ENCODE measurements at places on chromosomes 2 and 18.

GRCh38 chr2:188328419-188328818, 36.7 kb downstream of the GULP1 start:
- no peak for DNase-seq

- DNase-seq: no peak
These were observed 20.9 kb upstream of the SMAD4 start for GRCh38 chr18:51009072-51009471.

DNA sequence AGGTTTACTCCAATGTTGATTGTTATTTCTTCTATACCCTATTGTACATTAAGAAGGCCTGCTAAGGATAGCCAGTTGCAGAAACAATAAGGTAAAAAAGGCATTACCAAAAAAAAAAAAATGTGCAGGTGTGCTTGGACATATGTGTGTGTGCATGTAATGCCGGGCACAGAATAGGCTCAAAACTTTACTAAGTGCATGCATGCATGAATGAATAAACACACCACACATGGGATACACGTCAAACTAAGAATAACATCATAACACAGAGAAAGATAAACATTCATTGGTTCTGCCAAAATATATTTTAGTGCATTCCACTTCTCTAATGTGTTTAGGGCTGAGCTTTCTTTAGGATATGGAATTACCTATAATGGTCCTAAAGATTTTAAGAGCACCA, 298.2 kb downstream of the TCF4 start:
- no peak for DNase-seq

DNA sequence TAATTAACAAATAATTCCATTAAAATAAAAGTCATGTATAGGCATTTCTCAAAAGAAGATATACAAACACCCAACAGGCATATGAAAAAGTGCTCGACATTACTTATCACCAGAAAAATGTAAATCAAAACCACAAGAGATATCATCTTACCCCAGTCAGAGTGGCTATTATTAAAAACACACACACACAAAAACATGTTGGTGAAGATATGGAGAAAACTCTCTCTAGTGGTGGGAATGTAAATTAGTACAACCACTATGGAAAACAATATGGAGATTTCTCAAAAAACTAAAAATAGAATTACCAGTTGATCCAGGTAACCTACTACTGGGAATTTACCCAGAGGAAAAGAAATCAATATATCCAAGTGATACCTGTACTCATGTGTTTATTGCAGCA, 966.3 kb upstream of the POU3F3 start:
- no peak for DNase-seq

GRCh38 chr18:65876310-65876709, 125.5 kb downstream of the CDH7 start:
- DNase-seq: no peak
